Hepatocyte (in vitro differentiated cells): ENCODE measurements at places on chromosomes 12 and 14. TPM values are rescaled to one million over a fixed set of nuclear protein-coding genes. Genes with fewer than 3 reads are reported as not detected.

Gene PDZRN4
- 1.8 and 2.3 TPM in 2 replicates for total RNA-seq

Gene MMP14
- total RNA-seq = 122 and 160 TPM in 2 replicates

Gene BATF
- total RNA-seq = 0.60 TPM in 1 of 2 replicates, not detected in the other

Gene TARBP2
- 39.1 and 54.6 TPM in 2 replicates for total RNA-seq

Gene CHURC1
- 62.4 and 71.1 TPM in 2 replicates for total RNA-seq
